ENCODE measurements at places on chromosomes 5 and 9. TPM values are rescaled to one million over a fixed set of nuclear protein-coding genes. Genes with fewer than 3 reads are reported as not detected.
A peak's percentile ranks its signal among the peaks of the same experiment; 100 is the strongest.

Gene BAAT
- total RNA-seq = 0.22 TPM

Gene MAMDC4
- 11.0 TPM for total RNA-seq

Gene OCLN
- 0.51 TPM for total RNA-seq

Gene CYSRT1
- total RNA-seq = not detected

Gene LCNL1
- 5.9 TPM for total RNA-seq

- no peak for DNase-seq
Observed at GRCh38 chr5:103800741-103801495, 238.3 kb upstream of the NUDT12 start.

DNA sequence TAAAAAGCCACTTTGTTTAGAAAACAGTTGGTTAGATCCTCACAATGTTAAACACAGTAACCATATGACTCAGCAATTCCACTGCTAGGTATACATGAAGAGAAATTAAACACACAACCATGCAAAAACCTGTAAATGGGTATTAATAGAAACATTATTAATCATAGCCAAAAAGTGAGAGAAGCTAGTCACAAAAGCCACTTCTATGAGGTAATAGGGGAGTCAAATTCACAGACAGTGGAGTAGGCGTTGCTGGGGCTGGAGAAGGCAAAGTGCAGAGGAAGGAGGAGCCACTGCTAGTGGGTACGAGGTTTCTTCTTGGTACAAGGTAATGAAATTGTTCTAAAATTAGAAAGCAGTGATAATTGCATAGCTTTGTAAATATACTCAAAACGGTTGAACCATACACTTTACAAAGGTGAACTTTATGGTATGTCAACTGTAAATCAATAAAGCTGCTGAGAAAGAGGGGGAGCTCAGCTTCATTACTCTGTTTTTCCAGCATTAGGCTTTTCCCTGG is 364.4 kb downstream of the GADD45G start:
- no peak for DNase-seq

DNA sequence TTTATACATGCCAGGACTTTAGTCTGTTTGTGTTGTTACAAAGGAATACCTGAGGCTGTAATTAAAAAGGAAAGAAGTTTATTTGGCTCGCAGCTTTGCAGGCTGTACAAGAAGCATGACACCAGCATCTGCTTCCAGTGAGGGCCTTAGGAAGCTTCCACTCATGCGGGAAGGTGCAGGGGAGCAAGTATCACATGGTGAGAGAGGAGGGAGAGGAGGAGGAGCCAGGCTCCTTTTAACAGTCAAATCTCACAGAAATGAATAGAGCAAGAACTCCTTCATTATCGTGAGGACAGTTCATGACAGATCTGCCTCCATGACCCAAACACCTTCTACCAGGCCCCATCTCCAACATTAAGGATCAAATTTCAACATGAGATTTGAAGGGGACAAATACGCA is 18.7 kb upstream of the C5orf46 start:
- DNase-seq = no peak

GRCh38 chr9:133735415-133735775 is 2.8 kb downstream of the SARDH start:
- peak; percentile 24 for DNase-seq
